Ecto neural progenitor cell (in vitro differentiated cells): ENCODE measurements at places on chromosomes 1 and 21.

DNA sequence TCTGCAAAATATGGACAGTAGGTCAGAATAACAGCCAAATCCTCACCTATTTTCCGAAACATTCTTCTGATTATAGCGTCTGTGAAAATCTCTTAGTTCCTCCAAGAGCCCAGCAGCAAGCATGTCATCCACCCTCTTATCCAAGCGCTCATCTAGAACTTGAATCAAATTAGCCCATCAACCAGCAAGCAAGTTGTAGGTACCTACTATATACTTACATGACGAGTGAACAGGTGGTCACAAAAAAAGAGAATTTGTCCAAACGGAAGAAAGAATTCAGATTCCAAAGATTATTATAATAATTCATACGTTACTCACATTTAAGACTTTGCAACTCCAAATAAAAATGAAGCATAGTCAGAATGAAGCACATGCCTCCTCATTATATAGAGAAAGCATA lies 35.4 kb downstream of the TRIT1 start:
- DNase-seq = no peak

DNA sequence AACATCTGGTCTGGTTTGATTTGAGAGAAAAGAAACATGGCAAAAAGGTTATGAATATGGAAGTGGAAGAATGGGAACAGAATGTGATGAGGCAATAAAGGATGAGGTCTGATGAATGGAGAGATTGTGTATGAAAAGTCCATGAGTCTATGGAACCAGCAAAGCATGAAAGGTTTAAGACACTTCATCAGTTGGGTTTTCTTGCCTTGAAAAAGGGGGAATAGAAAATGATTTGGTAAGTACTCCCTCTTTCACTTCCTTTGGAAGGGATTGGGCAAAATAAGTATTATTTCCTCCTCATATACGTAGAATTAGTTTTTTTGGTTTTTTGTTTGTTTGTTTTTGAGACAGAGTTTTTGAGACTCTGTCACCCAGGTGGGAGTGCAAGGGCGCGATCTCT lies 155.8 kb downstream of the TRIM33 start:
- no peak for DNase-seq

DNA sequence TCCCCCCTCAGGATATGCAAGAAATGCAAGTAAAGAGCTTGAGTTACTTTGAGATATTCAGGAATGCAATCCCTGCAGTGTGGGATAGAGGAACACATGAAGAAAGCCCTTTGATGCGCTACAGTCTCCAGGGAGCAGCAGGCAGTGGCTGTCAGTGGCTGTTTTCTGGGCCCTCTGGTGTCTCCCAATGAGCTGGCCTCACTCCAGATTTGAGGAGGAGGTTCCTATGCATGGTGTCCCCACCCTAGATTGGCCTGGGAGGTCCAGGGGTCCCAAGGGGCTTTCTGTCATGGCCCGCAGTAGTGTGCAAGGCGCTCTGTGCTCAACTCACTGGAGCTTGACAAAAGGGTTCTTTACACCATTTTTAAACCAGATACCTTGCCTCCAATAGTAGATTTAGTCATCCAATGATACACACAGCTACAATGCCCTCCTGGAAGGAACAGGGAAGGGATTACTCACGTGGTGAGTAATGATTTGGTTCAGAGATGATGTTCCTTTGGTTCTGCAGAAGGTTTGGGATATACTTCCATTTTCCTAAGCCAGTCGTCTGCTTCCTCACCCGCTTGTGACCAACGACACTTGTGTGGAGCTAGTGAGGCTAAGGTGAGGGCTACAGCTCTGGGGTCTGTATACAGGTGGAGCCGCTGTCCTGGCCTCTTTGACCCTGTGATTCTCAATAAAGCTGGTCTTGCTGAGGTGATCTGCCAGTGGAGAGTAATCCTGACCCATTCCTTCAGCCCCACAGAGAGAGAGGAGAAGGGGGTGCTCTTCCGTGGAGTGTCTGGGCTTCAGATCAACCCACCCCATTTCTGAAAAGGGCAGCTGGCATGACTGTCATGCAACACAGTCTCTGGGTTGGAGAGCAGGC lies 6.6 kb downstream of the BATF3 start:
- DNase-seq = no peak

DNA sequence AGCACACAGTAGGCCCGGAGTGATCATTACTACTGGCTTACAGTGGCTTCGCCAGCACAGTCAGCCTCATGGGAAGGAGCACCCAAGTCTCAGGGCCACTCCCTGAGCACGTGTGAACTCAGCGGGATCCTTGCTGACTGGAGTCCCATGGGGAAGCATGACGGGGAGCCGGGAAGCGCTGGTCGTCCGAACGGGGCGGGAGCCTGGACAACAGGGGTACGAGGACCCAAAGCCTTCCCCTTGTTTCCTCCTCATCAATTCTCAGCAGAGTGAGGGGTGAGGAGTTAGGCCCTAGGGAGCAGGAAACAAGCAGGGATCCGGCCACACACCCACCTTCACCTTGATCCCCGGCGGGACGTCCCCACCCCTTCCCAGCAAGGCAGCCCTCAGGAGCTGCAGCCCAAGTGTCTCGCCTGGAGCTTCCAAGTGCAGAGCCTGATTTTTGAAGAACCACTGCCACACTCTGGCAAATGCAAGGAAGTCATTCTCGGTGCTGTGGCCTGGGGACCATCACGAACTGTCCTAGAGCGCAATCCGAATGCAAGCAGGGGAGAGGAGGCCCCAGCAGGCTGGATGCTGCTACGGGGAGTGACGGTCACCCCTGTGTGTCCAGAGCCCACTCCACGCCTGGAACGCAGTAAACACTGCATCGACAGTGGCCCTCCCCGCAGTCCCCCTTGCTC lies 35.5 kb downstream of the TOMM20 start:
- DNase-seq = peak; percentile 71

GRCh38 chr1:3404301-3404700 lies 50.2 kb upstream of the ARHGEF16 start:
- no peak for DNase-seq

DNA sequence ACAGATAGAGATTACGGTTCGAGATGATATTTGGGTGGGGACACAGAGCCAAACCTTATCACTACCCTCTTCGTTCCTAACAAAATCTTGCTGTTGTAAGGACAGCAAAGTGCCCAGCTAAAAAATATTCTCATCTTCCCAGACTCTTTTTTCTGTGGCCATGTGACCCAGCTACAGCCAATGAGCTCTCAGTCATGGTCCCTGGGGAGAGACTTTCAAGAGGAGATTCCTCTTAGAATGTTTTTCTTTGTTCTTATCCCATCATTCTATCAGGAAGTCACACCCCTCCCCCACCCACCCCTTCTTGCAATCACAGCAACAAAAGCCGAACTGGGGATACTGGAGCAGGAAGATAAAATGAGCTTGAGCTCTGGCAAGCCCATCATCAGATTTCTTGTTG lies 247.1 kb downstream of the CHRM3 start:
- DNase-seq = no peak

DNA sequence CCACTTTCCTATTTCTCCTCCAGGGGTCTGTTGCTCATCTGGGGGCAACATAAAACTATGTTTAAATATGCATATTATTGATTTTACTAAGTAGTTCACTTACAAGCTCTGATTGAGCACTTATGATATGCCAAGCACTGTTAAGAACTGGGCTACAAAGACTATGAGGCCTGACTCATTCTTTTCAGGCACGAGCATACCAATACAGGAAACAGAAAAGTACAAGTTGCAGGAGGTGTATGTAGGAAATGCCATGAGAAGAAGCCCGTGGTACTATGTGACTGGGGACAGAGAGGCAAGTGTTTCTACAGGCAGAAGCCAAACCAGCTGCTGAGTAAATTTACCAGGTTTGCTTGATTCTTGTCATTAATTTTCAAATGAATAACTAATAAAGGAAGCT lies 120.4 kb upstream of the PTGFR start:
- no peak for DNase-seq

DNA sequence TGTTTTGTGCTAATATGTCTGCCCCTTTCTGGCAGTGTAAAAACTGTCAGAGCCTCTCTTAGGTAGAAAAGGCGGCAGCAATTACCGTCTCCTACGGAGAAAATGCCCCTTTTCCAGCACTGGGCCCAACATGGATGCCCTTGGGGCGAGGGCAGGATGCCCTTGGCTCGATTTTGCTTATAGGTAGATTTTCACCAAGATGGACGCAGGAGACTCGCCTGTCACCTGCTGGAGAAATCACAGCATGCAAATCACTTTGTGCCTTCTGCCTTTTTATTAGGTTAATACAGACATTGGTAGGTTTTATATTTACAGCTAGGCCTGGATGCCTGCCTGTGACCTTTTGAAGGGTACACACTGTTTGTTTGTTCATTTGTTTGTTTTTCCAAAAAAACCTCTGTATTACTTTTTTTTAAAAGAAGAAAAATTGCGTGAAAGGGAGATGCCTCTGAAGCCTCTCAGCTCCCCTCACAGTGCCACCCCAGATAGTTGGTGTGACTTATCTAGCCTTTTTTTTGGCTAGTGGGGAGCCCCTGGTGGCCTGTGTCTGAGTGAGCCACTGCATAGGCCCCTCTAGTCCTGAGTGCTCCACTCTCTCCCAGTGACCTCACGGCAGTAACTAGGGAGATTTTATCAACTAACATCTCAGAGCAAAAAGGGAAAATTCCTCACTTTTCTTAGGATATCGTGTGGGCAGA lies 2.5 kb downstream of the ATP1B1 start:
- no peak for DNase-seq

- DNase-seq = no peak
Measured at GRCh38 chr1:102099916-102100315, 103.2 kb upstream of the OLFM3 start.

DNA sequence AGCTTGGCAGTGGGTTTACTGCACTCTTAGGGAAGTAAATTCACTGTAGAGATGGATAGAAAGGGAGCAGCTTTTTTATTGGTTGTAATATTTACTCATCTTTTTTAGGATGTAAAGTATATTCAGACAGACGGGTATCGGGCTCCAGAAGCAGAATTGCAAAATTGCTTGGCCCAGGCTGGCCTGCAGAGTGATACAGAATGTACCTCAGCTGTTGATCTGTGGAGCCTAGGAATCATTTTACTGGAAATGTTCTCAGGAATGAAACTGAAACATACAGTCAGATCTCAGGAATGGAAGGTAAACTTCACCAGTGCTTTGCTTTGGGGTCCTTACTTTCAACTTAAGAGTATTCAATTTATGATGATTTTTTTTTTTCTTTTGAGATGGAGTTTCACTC lies 3.2 kb downstream of the UHMK1 start:
- DNase-seq = no peak

DNA sequence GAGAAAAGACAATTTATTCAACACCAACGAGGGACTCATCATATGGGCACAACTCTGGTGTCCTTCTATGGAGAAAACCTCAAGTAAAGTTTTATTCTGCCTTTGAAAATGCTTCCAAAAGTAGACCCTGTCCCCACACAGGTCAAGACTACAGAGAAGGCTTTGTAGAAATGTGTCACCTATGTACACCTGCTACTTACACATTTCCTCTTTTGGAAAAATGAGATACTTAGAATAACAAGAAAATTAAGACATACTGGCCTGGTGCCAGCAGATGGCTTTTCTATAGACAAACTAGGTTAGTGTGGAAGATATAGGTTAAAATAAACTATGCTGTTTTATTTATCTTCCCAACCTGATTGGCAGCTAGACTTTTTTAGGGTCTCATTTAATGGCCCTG lies 13.6 kb downstream of the POGK start:
- no peak for DNase-seq

DNA sequence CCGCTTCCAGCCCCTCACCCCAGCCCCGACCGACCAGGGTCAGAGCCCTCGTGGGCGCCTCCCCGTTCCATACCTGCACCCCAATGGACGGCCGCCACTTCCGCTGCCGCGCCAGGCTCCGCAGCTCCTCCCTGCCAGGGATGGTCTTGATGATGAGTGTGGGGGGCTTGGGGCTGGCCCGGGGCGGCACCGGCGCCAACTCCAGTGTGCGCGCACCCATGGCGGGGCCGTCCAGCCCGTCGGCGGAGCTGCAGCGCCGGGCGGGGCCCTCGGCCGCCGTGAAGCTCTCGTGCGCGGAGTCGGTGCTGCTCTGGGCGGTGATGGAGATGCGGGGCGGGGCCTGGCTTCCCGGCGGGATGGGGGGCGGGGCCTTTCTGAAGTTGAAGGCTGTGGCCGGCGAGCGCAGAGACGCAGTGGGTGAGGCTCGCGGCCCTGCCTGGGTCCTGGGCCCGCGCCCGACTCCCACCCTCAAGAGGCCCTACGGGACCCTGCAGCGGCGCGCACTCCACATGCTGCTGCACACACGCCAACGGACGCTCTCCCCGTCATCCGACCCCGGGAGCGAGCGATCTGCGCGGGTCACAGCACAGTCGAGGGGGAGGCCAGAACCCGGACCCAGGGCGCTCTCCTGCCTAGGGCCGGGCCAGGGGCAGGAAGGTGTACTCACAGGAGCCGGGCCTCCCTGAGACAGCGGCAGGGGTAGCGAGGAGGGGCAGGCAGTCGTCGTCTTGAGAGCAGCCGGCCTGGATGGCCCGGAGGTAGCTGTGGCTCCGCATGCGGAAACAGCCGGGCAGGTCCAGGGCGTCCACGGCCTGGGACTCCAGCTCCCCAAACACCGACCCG lies 26.1 kb upstream of the SMIM12 start:
- DNase-seq = peak; percentile 80
